ENCODE measurements at places on chromosomes 6 and 20.

DNA sequence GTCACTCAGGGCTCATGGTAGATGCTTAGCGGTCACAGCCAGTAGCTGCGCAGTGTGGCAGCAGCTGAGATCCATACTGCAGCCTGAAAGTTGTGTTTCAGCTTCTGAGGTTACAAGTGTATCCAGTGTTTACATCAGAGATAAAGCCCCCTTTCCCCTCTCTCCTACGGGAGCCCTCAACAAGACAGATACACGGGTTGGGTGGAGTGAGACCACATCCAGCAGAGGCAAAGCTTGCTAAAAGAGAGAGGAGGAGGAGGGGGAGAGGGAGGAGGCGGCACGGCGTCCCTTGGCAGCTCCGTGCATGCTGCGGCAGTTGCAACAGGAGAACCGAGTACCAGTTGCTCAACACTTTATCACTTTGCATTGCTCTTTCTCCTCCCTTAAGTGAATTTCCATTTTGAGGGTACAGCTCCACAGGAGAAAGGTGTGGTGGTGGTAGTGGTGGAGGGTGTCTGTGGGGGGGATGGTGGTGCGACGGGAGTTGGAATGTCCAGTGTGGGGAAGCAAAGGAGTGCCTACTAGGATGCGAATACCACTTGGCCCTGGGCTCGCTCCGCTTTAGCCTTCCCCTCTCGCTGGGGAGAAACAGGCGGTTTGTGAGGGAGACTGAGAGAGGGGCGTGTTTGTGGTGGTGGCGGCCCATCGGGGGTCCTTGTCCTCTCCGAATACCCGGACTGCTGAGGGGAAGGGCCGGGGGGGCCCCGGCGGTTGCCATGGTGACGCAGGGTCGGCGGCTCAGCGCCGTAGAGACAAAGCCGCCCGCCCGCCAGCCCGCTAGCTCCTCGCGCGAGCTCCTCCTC, 405 bp upstream of the RNF182 start:
- DNase-seq, result no peak

DNA sequence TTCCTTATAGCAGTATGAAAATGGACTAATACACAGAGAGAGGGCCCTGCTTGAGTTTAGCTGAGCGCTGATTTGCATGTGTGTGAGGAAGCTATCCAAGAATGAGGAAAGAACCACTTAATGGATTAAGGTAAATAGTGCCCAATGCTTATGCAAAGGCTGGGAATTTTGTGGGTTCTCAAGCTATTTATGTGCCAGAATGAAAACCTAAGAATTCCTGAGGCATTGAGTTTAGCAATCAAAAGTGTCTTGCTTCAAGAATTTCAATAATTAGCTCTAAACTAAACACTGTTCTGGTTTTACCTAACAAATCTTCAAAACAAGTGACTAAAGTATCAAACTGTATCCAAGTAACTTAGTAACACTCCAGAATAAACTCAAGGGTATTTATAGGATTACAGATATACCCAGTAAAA, 7.0 kb upstream of the OR14J1 start:
- no peak for DNase-seq

GRCh38 chr6:126842769-126843168, 275.7 kb upstream of the RSPO3 start:
- no peak for DNase-seq

- no peak for DNase-seq
Observed at GRCh38 chr20:31710423-31711108, 12.1 kb downstream of the BCL2L1 start.

GRCh38 chr6:154543628-154544027, 33.1 kb upstream of the CNKSR3 start:
- no peak for DNase-seq

DNA sequence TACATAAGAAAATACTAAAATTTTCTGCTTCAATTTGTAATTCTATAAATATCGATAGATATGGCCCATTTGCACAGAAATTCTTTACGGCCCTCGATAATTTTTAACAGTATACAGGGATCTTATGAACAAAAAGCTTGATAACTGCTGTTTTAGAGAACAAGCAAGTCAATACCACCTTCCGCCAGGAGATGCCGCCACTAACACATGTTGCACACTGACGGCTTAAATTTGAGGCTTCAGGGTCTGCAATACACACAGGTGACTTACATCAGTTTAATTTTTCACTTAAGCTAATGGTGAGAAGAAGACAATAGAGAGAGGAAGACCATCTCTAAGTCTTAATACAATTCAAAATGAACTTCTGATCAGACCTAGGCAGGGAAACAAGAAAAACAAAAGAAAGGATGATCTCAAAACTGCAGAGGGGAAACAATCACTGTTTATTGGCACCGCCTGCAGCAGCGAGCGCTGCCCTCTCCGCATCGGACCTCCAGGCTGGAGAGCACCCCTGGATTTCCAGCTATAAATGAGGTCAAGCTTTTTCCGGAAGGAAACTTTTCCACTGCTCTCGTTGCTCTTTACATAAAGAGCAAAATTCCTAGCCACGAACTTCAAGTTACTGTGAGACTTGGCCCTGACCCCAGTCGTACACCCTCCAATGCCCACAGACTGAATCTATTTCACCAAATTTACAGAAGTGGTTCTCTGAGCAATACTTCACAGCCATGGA, 53.9 kb downstream of the OTOR start:
- DNase-seq, result peak; percentile 21

DNA sequence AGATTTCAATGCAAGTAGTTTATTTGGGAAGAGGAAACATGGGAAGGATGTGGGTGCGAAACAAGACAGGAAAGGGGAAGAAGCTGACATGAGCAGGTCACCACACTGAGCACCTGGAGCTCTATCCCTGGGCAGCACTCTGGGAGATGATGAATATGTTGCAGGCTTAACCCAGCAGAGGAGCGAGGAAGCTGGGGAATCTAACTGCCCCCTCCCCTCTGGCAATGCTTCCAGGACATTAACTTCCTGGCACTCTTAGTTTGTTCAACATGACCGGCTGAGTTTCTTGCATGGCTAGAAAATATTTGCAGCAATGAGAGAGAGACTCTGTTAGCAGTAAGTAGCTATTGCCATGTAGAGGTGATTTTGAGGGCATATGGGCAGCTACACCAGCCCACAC, 4.9 kb upstream of the ADA start:
- DNase-seq, result no peak

DNA sequence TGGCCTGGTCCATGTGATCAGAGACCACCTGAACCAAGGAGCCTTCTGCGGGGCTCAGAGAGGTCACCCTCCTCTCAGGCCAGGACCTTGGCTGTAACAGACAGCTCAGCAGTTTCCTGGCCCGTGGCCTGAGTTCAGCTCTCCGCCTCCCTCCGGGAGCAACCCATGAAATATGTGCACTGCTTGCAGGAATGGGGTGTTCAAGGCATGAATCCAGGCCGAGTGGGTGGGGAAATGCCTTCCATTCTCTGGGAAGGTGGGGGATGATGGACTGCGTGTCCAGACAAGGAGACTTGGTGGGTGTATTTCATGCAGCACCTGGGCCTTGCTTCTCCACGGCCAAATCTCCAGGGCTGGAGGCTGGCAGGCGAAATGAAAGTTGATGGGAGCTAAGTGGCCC, 46.0 kb downstream of the SIRPA start:
- DNase-seq, result no peak

- DNase-seq, result no peak
Observed at GRCh38 chr6:161367472-161367871, 93.6 kb upstream of the AGPAT4 start.

All from stimulated activated CD8-positive, alpha-beta memory T cell treated with anti-CD3 and anti-CD28 coated beads, Interleukin-15, amount 100 ng/mL, for 24 hours (primary cell).